Foreskin melanocyte (primary cell): ENCODE measurements at places on chromosomes 11 and 22.

- DNase-seq = no peak
Observed at GRCh38 chr11:114250180-114250579, 46.0 kb upstream of the NNMT start.

DNA sequence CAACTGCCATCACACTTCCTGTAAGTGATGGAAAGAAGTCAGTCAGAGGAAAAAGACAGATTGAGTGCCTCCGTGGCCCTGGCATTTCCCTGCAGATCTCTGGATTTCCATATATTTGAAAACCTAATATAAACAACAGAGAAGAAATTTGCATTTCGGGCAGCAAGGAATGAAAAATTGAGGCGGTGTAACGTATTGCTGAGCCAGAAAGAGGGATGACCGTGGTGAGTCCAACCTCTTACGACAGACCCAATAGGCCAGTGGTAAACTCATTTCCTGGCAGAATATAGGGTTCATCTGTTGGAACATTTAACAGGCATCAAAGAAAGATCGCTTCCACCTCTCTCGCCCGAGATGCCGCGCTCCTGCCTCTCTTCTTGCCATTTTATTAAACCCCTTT, 336.5 kb downstream of the MIAT start:
- DNase-seq = no peak

DNA sequence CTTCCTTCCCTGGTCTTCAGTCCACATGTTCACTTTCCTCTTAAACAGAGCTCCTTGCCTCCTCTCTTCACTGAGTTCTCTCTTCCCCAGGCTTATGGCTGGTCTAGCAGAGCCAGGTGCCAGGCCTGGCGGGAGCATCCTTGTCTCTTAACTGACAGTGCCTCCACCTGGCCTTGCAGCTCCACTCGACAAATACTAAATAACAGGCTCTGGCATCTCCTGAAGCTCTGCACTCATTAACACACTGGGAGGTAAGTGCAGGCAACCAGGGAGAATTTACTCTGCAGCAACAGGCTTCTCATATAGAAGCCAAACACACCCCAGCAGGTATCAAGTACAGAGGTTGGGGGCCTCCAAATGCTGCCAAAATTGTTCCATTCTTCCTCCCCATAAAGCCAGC, 438.1 kb downstream of the SOX6 start:
- DNase-seq = no peak

- DNase-seq = no peak
Observed at GRCh38 chr22:36201630-36202319, at the start of gene APOL4. Gene APOL4, minus strand, starts transcription at chr22:36201809. Its CDS starts 75 bp downstream, at chr22:36201734.

DNA sequence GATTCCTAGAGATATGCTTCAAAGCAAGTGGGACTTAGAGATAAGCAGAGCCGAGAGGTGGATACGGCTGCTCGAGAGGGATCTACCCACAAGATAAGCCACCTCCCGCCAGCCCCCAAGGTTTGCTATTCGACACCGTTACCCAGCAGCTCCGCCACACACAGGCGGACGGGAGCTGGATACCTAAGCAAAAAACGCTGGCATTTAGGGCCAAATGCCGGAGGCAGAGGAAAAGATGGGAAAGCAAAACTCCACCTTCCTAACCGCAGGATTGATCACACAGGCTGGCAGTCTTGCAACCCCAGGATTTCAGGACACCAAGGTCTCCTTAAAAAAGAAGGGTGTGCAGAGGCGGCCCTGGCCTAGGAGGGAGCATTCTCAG, 709 bp downstream of the FTH1 start:
- peak; percentile 41 for DNase-seq

GRCh38 chr11:122808478-122808869, 29.8 kb upstream of the CRTAM start:
- peak; percentile 59 for DNase-seq

DNA sequence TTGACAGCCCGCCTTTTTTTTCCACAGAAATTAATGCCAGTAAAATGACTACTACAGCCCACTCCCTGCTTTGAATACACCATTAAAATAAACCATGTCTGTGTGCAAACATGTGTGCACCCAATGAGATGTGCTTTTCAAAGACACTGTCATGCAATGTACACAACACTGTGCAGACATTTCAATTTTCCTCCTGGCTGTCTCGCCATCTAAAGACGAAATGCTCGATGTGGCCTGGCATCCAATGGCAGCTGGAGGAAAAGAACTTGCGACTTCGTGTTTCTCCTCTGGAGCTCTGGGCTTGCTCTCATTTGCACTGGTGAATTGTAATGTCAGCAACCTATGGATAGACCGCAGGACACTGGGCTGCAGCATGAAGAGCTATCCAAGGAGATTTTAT, 147.0 kb upstream of the NAV2 start:
- no peak for DNase-seq

DNA sequence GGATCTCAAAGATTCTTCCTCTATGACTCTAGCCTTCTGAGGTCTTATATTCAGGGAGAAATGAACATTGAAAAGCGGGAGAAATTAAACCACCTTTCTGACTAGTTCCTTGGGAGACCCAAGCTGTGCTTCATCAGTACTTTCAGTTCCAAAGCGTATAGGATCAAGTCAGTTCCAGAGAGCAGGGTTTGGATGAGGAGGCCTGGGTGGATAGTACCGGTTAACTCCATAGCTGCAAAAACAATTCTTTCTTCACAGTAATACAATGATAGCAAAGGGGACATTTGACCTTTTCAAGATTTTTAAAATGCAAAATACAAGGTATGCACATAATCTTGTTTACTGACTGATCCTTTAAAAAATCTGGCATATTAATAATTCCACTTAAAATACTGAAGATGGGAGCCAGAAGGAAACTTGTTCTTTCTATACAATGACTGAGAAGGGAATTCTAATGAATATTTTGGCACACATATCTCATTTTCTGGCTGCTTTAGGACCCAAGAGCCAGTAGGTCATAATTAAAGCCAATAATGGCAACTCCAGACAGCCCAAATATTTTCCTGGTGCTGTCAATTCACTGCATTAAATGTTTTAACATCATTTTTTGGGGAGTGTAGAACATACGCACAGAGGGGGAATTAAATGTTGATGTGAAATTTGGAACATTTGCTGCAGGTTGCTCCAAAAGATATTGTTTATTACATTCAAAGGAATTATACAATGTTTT, 16.0 kb downstream of the ADM start:
- no peak for DNase-seq

GRCh38 chr22:48379371-48379770, 1448.3 kb downstream of the BRD1 start:
- no peak for DNase-seq
